ENCODE measurements at places on chromosomes 11 and 22. TPM values are rescaled to one million over a fixed set of nuclear protein-coding genes. Genes with fewer than 3 reads are reported as not detected.
A peak's percentile ranks its signal among the peaks of the same experiment; 100 is the strongest.

The MDK gene
- 634 TPM for total RNA-seq

The OR5AP2 gene
- total RNA-seq, result not detected

The EFCAB6 gene
- 0.54 TPM for total RNA-seq

DNA sequence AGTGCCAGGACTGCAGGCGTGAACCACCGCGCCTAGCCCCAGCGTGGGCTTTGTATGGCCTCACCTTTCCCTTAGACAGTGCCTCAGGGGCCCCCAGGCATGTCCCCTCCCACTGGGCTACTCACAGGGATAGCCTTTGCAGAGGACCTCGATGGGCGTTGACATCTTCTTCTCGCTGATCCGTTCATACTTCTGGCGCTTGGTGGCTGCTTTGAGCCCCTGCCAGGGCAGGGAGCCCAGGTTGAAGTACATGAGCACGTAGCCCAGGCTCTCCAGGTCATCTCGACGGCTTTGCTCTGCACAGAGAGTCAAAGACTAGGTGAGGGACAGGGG lies 17.5 kb downstream of the CSNK1E start:
- peak; percentile 40 for DNase-seq

GRCh38 chr22:36110306-36110881 lies 50.2 kb downstream of the APOL3 start:
- peak; percentile 17 for DNase-seq

DNA sequence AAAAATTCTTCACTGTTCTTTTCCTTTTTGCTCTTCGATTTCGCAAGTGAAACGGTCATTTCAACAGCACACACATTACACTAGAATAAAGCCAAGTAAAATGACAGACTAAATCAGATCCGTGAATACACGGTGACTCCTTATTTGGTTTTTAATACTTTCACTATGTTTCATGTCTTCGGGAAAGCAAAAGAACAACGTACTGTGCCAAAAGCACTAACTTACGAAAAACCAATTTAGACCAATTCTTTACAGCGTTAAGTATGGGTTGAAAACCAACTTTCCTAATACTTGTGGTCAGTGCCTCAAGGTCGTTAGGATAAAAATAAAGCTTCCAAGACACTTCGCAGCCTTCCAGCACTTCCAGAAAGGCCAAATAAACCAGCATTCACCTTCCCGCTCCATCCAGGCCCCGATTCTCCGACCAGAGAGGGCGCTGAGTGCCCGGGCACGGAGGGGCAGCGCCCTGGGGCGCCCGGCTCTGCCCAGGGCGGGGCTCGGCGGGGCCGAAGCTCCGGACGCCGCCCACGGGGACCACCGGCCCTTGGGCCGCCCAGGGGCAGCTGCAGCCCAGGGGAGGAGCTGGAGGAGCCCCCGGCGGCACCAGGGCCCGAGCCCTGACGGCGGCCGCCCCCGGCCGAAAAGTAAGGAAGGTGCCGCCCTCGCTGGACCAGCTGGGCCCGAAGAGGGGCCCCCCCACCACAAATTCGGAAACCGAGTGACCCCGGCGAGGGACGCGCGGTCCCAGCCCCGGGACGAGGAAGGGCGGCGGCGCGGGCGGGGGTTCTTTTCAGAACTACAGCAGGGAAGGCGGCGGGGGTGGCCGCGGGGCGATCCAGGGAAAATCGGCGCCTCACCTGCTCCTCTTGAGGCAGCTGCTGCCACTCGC lies 499 bp downstream of the ATL3 start:
- peak; percentile 80 for DNase-seq

GRCh38 chr11:8018484-8019313 lies 31.6 kb downstream of the EIF3F start:
- DNase-seq, result peak; percentile 75
